ENCODE measurements at places on chromosomes 6 and 20.

DNA sequence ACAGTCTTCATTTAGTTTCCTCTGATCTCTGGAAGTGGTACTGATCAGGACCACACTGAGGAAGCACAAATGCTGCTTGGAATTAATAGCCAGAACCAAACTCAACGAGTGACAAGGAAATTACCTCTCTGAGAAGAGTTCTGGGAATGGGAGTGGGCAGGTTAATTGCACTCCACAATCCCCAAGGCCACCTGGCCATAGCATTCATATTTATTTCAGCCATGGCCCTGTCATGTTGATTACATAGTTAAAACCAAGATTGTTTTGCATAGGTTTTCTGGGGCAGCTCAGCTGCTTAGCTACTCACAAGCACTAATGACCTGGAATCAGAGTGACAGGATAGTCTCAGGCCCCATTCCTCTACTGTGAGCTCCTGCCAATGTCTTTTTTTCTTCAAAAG lies 230.2 kb upstream of the RIMS1 start:
- DNase-seq, result no peak

- DNase-seq, result no peak
Observed at GRCh38 chr20:54346276-54346675, 129.1 kb upstream of the DOK5 start.

- DNase-seq, result no peak
Observed at GRCh38 chr6:90896075-90896547, 309.2 kb upstream of the MAP3K7 start.

DNA sequence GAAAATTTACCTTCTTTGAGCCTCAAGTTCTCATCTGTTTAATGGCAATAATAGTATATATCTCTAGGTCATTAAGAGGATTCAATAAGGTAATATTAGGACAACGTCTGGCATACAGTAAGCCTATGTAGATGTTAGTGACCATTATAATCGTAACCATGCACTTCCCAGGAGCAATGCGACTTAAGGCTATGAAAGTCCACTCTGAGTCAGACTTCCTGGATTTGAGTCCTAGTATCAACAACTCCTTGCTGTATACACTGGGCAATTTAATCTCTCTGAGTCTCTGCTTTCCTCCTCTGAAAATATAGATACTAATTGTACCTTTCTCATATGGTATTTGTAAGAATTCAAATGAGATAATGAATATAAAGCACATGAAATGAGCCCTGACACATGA lies 168.1 kb upstream of the HDDC2 start:
- DNase-seq, result no peak

DNA sequence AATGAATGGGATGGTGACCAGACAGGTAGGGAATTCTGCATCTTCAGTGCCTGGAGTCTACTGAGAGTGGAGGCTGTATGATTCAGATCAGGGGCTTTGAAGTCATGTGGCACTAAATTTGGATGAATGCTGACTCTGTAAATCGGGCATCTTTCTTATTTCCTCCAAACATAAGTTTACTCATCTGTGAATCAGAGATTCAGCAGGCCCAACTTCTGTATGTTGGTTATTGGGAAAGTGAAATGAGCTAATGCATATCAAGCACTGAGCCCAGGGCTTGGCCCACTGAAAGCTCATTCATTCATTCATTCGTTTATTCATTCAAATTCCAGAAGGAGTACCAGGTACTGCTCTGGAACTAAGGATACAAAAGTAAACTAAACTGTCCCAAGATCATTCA lies 192.3 kb upstream of the RIN2 start:
- DNase-seq, result no peak

- no peak for DNase-seq
Observed at GRCh38 chr6:120569714-120570113, 764.6 kb downstream of the TBC1D32 start.

GRCh38 chr6:1963596-1963995 lies 281.8 kb downstream of the GMDS start:
- DNase-seq, result no peak

- no peak for DNase-seq
Observed at GRCh38 chr6:158835616-158836221, 16.6 kb upstream of the EZR start.

DNA sequence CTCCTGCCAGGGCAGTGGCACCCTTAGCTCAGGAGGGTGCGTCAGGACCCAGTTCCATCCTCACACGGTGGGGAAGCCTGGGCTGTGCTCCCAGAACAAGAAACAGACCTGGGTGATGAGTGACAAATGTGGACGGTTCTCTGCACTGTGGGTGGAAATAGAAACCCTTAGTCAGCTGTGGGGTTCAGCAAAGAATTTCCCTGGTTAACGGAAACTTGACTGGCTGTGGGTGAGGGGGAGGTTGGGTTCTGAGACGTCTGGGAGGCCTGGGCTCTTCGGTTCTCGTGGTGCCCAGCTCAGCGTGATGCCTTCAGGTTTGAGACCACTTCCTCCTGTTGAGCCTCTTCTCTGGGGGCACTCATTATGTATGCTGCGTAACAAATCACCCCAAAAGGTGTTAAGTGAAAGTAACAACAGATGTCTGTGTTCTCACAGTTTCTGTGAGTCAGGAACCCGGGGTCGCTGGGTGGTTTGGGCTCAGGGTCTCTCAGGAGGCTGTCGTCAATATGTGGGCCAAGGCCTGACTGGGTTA lies 53.1 kb upstream of the FAM83D start:
- peak; percentile 93 for DNase-seq

DNA sequence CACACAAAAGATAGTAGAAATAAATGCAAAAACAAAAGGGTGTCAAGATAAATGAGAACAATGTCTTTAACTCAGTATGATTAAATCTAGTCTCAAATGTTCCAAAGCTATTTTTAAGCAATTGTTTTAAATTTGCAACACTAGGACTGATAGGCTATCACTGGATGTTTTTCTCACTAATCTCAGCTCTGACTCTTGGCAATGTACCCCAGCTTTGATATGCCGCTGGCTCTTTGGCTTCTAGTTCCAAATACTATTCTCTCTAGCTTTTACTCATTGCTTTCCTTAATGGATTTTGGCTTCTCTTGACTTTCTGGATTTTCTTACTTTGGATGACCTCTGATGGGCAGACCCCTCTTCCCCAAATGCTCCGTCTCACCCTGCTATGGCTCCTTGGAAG lies 116.0 kb upstream of the SLC35B3 start:
- no peak for DNase-seq

DNA sequence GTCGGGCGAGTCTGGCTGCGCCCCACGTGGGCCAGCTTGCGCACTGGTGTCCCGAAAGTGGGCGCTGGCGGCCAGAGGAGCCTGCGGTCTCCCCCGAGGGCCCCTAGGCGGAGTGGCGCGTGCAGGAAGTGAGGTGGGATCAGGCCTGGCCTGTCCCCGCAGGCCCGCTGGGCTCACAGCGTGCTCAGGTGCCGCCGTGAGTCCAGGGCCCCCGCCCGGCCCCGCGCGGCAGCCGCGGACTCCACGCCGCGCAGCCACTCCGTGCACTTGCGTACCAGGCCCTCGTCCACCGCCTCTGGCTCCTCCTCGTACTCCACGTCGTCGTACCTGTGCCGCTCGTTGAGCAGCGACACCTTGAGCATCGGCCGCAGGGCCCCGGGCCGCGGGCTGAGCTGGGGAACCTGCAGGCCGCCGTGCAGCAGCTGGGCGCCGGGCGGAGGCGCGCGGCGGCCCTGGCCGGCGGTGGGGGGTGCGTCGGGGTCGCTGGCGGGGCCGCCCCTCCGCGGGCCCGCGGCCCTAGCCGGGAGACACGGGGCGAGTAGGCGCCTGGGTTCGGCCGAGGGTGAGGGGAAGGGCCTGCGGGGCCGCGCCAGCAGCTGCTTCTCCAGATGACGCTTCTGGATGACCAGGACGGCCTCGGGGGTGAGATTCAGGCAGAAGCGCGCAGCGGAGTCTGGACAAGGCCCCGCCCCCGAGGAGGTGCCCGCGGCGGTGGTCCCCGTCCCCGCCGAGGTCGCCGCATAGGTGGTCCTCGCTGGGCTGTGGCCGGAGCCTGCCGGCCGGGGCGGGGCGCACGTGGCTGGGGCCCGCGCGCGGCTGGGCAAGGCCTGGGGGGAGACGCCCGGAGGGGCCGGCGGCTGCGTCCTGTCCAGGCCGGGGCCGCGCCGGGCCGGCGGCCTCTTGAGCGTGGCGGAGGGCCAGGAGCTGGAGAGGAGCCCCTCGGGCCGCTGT lies 835 bp downstream of the PRR18 start:
- DNase-seq, result no peak

DNA sequence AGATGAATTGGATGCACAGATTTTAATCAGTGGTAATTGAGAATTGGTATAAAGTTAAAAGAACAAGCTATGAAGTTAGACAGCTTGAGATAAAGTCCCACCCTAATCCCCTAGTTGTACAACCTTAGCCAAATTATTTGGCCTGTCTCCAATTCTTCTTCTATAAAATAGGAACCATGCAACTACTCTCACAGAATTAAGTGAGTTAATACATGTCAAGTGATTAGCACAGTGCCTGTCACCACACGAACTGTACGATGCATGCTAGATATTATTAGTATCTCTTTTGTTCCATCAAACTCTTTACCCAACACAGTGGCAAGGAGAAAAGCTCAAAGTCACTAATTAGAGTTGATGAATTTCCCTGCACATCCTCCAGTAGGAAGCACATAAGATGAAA lies 44.7 kb downstream of the MBOAT1 start:
- DNase-seq, result no peak

- DNase-seq, result no peak
Observed at GRCh38 chr6:45521226-45521625, 143.5 kb upstream of the SUPT3H start.

- DNase-seq, result no peak
Observed at GRCh38 chr6:144277174-144277573, 8.0 kb upstream of the UTRN start.

DNA sequence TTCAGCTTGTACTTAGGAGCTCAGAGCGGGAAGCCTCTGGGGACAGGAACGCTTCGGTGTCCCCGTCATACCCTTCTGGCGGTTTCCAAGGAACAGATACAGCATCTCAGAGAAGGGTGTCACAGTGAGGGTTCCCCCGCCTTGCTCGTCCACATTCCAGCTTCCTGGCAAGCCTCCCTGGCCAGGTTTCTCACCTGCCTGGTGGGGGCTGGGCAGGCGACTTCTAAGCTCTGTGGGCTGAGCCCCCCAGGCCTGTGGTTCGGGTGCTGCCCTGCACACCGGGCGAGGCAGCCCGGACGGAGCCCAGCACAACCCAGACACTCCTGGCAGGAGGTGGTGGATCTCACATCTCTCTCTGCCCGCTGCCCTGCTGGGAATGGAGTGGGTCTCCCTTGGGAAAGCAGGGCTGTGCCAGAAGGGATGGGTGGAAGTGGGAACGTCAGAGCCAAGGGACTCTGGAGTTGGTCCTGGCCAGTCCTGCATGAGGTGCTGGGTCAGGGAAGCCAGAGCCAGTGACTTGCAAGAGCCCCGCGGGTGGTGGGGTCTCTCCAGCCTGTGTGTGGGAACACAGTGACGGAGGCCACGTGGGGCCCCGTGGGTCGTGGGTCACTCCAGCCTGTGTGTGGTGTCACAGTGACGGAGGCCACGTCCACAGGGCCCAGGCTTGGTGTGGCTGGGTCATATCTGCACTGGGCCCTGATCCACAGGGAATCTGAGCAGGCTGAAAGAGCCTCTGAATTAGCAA lies 47.7 kb upstream of the SMOC2 start:
- DNase-seq, result no peak

DNA sequence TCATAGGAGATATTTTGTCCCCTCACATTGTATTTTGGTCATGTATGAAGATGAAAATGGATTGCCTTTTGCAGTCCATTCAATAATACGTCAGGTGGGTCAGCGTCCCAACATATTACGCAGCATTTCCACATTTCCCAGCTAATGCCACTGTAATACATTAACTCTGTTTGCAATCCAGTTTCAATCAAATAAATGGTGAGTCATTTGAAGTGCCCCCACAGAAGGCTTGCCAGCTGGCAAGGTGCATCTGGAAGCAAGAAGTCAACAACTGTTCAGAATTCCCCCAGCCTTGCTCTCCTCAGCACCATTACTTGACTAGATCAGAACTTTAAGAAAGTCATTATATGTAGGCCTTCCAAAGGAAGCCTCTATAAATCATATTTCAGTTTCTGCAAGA lies 50.4 kb downstream of the PHACTR1 start:
- DNase-seq, result no peak

DNA sequence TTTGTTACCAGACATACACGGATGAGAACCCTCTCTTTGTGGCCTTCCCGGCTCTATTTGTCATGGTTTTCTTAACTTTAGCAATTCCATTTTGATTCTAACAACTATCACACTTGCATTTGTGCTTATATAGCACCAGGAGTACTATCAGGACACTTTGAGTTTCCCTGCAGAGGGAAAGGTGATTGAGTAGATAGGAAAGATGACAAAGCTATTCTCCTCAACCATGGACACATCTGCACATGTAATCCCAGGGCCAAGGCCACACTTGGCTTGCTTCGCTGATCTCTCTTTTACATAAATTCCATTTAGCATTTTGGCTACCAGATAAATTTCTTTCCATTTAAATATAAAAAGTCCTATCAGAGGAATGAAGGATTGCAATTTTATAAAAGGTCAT lies 23.3 kb upstream of the CFAP206 start:
- DNase-seq, result no peak

DNA sequence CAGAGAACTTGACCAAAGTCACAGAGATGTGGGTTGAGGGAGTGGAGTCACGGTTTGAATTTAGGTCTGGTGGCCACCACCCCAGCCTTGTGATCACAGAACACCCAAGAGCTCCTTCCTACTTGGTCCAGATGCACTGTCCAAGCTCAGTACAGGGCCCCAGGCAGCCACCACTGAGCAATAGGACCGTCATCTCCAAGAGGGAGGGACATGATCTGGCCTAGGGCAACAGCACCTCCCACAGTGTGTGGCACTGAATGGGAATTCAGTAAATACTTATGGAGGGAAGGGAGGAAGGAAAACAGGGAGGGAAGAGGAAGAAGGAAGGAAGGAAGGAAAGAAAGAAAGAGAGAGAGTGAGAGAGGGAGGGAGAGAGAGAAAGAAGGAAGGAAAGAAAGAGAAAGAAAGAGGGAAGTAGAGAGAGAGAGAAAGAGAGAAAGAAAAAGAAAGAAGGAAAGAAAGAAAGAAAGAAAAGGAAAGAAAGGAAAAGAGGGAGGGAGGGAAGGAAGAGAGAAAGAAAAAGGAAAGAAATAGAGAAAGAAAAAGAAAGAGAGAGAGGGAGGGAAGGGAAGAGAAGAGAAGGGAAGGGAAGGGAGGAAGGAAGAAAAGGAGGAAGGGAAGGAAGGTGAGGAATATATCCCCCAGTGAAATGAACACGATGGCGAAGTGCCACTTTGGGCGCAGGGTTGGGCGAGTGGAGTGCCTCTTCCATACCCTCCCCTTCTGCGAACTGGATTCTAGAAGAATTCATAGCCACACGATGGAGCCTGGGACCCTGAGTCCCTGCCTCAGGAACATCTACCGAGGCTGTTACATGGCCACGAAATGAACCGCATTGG lies 243.7 kb downstream of the TFAP2C start:
- no peak for DNase-seq

All from activated CD4-positive, alpha-beta T cell treated with anti-CD3 and anti-CD28 coated beads, Interleukin-2, Interleukin-6, amounts not matched to agents 100 ng/mL and 50 ng/mL, durations not matched to agents 16 hours and 8 hours (primary cell).